ENCODE measurements at places on chromosomes 2 and 18.

DNA sequence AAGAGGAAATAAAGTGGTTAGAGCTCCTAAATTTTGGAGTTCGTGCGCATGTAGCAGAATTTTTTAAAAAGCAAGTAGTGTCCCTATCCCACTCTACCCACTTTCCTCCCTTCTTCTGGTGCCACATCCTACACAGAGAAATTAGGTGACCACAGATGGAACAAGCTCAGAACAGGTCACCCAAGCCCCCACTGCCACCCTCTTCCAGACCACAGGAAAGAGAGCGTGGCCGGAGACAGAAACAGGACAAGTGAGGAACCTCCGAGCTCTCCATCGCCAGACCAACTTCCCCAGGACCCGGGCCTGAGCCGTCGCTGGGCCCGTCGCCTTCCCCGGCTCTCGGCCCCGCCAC lies 433 bp downstream of the NPC1 start:
- DNase-seq = no peak

DNA sequence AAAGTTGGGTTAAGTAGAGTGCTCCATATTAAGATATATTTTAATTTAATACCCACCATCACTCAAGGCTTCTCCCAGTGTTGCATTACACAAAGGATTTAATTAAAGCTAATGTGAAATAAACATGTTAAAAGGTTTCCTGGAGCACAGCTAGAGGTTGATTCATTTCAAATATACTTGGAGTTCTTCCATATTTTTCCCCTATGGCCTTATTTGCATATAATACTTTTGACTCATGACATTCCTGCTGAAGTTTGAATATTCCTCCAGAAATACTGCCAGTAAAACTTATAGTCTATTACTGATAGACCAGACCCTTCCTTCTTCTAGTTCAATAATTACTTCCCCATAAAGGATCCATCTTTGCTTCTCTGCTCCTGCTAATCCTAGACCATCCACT lies 227.5 kb downstream of the GULP1 start:
- DNase-seq = peak; percentile 73

GRCh38 chr2:239594019-239594771 lies 193.4 kb upstream of the HDAC4 start:
- DNase-seq = no peak

DNA sequence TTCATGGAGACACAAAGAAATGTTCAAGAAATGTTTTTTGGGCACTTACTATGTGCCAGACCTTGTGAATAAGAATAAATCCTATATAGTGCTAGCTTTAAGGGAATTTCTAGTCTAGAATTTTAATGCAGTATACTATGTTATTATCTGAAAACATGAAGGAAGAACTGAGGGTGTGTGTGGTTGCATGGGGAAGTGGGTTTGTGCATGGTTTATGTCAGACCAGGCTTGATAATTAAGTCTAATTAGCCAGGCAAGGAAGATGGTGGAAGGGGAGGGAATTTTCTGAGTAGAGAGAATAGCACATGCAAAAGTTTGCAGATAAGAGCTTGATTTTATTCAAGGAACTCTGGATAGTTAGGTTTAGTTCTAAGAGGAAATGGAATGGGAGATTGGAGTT lies 6.5 kb downstream of the RBBP8 start:
- DNase-seq = no peak

GRCh38 chr18:9787036-9787435 lies 78.9 kb downstream of the RAB31 start:
- DNase-seq = no peak

DNA sequence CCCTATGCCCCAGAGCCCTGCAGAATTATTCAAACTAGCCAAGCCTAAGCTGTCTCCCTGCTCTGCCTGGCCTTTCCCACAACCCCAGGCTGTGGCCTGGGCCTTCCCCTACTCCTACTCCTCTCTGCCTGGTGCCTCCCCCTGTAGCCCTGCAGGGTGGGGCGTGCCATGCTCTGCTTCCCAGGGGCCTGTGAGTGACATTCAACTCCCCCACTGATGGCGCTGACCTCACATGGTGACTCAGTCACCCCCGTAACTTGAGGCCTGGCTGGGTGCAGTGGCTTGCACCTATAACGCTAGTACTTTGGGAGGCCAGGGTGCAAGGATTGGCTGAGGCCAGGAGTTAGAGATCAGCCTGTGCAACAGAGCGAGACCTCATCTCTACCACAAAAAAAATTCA lies 60.6 kb downstream of the KIF1A start:
- DNase-seq = no peak

DNA sequence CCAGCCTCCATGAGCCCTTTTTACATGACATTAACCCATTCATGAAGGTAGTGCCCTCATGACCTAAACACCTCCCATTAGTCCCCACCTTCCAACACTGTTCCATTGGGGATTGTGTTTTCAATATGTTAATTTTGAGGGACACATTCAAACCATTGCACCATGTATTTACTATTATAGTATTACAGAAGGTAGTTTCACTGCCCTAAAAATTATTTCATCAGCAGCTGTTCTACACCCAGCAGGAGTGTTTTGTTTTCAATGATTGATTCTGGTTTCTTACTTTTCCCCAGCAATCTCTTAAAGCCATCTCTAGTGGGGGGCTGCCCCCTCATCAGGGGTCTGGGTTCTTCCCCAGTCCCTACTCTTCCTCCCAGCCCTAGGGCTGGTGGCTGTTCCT lies 71.9 kb downstream of the CERS6 start:
- DNase-seq = no peak

GRCh38 chr18:23824669-23825068 lies 135.4 kb downstream of the LAMA3 start:
- DNase-seq = no peak

- no peak for DNase-seq
Observed at GRCh38 chr2:209380293-209380692, 43.6 kb upstream of the MAP2 start.

- DNase-seq = no peak
Observed at GRCh38 chr2:46720592-46721185, 194.9 kb downstream of the MCFD2 start.

GRCh38 chr18:21955757-21956652 lies 213.4 kb upstream of the GATA6 start:
- DNase-seq = peak; percentile 11

DNA sequence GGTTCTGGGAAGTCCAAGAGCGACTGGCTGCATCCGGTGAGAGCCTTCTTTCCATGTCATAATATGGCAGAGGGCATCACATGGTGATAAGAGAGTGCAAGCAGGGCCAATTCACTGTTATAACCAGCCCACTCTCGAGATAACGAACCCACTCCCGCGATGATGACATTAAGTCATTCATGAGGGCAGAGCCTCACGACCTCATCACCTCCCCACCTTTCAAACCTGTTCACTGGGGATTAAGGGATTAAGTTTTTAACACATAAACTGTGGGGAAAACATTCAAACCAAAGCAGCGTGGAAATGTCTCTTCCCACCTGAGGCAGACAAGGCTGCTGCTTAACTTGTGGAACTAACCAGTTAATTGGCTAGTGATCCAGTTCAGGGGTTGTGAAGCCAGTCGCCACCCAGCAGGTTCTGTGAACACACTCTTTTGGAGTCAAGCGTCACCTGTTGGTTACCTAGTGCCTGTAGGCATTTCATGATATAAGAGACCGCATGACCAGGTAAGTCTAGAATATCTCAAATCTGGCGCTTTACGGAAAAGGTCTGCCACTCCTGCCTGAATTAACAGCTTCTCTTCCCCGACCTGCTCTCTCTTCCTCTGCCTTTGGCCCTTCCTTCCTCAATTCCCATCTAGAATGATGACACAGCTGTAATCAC lies 54.3 kb downstream of the EDAR start:
- no peak for DNase-seq

GRCh38 chr2:209121691-209122090 lies 302.2 kb upstream of the MAP2 start:
- DNase-seq = no peak

DNA sequence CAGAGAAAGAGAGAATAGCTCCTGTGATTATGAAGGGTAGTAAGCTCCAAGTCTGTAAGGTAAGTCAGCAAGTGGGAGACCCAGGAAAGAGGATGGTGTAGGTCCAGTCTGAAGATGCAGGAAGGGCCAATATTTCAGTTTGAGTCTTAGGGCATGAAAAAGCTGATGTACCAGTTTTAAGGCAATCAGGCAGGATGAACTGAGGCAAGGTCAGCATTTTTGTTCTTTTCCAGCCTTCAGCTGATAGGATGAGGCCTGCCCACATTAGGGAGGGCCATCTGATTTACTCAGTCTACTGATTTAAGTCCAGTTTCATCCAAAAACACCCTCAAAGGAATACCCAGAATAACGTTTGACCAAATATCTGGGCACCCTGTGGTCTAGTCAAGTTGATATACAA lies 347.3 kb downstream of the CMPK2 start:
- DNase-seq = no peak

DNA sequence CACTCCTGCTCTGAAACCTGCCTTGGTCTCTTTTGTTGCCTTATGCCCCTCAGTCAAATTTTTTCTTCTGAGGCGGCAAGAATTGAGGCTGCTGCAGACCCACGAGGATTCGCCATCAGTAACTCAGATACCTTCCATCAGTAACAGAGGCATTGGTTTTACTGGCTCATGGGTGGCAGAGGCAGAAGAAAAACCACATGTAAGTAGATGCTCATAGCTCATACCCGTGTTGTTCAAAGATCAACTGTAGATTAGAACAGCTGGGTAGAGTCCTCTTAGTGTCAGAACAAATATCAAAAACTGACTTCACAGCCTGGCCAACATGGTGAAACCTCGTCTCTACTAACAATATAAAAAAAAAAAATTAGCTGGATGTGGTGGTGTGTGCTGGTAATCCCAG lies 598.0 kb upstream of the SOX11 start:
- DNase-seq = no peak

DNA sequence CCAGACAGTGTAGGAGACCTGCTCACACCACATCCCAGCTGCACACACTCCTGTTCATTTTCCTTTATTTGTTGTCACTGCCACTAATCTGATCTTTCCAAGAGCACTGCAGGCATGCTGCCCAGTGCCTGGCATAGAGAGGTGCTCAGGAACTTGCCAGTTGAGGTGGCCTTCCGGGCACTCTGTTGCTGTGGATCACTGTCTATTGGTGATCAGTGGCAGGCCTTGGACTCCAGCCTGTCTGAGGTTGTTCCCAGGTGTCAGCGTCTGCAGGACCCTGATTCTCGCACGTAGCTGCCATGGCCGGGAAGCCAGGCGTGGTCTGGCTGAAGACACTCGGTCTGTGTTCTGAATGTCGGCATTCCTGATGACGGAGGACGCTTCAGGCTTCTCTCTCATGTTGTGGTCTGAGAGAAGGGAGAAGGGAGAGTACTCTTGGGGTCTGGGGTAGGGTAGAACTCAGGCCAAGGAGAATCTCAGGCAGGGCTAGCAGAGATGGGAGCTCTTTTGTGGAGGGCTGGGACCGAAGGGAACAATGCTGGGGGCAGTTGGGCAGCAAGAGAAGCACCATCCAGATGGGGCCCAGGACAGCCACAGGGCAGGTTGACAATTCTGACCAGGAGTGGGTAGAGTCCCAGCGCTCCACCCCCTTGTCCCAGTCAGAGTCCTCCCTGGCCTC lies 240.9 kb downstream of the MYCN start:
- no peak for DNase-seq

- DNase-seq = peak; percentile 49
Observed at GRCh38 chr18:26549263-26550094, 1.1 kb upstream of the KCTD1 start.

- DNase-seq = no peak
Observed at GRCh38 chr2:28412625-28413151, 20.0 kb downstream of the FOSL2 start.

DNA sequence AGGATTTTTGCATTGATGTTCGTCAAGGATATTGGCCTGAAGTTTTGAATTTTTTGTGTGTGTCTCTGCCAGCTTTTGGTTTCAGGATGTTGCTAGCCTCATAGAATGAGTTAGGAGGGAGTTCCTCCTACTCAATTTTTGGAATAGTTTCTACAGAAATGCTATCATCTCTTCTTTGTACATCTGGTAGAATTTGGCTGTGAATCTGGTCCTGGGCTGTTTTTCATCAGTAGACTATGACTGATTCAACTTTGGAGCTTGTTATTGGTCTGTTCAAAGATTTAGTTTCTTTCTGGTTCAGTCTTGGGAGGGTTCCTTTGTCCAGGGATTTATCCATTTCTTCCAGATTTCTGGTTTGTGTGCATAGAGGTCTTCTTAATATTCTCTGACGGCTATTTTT lies 166.7 kb downstream of the ST6GAL2 start:
- DNase-seq = no peak

- no peak for DNase-seq
Observed at GRCh38 chr18:37483221-37483971, 82.2 kb downstream of the CELF4 start.

DNA sequence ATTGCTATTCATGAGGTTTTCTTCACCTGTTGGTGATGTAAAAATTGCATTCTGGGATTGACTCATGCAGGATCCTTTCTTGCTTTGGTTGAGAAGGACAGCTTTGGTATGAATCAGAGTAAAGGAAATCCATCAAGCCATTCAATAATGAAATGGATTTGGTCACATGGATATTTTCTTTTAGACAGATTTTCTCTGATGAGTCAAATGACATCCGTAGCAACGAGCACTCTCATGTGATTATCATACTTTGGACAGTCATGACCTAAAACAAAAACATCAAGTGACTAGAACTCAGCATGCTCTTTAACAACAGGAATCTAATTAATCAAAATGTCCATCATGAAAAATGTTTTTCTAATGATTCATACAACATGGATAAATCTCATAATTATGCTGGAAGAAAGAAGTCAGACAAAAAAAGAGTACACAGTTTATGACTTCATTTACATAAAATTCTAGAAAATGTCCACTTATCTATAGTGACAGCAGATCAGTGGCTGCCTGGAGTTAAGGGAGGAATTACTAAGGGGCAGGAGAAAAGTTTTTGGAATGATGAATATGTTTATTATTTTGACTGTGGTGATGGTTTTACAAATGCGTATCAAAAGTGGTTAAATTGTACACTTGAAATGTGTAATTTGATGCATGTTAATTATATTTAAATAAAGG lies 30.7 kb downstream of the TRAK2 start:
- peak; percentile 88 for DNase-seq

- DNase-seq = no peak
Observed at GRCh38 chr2:148521181-148521580, 123.4 kb upstream of the EPC2 start.

DNA sequence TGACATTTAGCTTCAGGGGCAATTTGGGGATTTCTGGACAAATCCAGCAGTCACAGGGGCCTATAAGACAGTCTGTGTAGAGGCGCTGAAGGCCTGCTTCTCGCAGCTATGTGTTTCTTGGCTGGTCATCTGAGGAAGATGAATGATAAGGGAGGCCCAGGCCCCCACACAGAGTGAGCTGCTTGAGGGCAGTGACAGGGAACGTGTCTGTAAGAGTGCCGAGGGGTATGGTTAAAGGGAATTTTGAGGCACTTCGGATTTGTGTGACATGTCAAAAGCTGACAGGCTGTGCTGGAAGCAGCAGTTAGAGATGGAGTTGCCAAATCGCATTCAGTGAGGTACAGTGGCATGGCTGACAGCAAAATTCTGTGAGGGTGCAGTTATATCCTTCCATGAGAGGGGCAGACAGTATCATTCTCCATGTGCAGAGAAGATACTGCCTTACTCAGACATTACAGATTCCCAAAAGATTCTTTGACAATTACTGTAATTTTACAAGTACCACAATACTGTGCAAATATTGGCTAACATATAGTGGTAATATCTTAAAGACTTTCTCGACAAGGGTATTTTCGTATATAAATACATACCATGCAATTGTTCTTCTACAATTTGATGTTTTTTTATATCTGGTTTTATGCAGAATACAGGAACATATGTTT lies 74.0 kb downstream of the CERS6 start:
- no peak for DNase-seq
